ENCODE measurements at places on chromosomes 16 and 17.
A peak's percentile ranks its signal among the peaks of the same experiment; 100 is the strongest.

DNA sequence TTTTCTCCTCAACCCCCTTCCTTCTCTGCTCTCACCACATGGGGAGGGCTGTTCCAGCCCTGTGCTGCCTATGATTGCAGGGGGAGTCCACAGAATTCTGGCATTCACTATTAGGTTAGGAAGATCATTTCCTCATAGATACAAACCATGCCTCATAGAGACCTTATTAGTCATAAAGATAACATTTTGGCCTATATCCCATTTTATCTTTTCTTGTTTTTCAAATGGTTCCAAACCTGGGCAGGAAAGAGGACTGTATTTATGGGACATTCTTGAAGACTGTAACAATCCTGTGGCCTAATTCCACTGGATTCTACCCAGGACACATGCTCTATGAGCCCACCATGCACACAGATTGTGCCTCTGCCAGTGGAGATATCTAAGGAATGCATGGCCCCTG lies 51.7 kb downstream of the ASIC2 start:
- DNase-seq = no peak

- no peak for DNase-seq
These were observed 3.2 kb downstream of the ACTG1 start for GRCh38 chr17:81509207-81509971.

DNA sequence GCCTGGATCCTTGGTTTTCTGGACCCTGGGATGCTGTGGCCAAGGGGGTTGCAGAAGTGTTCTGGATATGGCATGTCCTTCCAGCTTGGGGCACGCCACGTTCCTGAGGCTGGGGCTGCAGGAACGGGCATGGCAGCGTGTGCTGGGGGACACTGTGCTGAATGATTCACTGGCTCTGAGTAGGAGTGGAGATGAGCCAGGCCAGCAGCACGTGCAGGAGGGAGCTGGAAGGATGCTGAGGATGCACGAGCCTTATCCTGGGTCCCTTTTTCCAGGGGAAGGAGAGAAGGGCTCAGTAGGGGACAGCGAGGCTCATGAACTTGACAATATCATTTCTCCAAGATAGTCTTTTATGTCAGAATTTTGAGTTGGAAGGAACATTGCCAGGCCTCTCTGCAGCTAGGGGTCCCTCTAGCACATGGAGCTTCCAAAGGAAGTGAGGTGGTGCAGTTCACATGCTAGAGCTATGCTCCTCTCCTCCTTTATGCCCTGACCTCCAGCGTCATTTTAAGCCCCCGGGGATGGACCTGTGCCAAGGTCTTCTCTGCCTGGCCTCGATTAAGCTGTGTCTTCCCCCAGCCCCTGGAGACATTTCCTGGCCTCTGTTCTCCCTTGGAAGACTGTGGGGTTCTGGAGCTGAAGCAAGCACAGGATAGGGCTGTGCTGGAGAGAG lies 125.9 kb downstream of the OR1D5 start:
- no peak for DNase-seq

DNA sequence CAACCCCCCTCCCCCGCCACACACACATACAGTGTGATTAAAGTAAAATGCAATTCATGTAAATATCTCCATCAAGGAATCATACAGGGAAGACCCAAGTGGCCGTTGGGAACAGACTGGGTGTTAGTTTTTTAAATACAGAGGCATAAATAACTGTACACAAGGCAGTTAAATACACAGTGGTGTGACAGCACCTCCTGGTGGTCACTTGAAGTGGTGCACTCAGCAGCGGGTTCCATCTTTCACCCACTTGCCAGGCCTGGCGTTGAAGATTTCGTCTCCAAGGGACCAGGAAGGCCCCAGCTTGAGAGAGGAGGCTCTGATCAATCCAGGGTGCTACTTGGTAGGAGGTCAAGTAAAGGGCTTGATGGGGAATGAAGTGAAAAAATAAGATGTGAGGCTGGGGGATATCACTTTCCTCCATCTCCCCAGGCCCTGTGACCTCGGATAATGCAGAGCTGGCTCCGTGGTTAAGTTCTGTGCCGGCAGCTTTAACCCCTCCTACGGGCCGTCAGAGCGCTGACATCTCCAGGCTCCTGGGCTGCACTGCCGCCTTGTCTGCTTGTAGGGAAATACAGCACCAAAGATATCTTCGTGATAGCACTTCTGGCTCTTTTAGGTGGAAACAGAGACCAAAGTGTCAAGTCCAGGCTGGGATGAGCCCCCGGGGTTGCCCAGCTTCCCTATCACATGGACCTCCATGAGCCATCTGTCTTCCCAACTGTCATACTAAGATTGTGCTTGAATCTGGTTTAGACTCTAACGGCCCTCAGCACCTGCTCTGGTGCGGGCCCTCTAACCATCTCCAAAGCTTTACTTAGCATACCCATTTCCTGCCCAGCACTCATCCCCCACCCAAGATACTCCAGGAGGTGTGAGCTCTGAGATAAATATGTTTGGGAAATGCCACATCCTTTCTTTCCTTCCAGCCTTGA lies 20.7 kb downstream of the LGALS9 start:
- DNase-seq = peak; percentile 53

- DNase-seq = no peak
These were observed 56.3 kb upstream of the HAS3 start for GRCh38 chr16:69049146-69049545.

DNA sequence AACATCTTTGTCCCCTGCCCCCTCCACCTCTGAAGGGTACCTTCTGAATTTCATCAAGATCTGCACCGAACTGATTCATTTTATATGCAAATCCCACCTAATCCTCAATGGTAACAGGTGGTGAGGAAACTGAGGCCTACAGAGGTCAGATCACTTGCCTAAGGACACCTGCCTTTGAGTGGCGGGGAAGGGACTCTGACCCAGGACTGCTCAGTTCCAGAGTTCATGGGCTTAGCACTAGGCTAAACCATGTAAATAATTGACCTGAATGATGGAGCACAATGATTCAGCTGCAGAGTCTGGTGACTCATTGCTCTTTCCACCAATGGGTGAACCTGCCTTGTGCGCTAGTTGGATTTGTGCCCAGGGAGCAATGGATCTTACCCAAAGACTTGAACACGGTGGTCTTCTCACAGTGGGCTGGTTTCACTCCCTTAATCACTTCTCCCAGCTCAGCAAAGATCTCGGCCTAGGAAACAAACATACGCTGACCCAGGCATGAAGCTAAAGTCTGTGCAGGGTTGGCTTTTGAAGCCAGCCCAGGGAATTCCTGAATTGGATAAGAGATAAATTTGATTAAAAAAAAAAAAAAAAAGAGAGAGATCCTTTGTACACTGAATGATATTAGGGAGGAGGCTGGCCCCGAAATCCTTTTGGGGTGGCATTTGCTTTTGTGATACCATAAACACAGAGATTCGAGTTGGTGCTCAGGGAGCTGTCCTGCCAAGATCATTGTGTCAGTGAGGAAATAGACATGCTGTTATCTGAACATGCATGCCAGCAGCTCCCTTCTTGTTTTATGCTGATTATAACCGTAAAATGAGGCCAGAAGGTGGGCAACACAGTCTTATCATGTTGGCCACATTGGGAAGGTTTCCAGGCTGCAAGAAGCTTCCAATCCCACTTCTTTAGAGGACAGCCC lies 17.0 kb downstream of the CRYM start:
- DNase-seq = no peak

GRCh38 chr16:65377195-65377594 lies 255.3 kb upstream of the CDH11 start:
- no peak for DNase-seq

GRCh38 chr17:63931981-63932561 lies at the start of gene CD79B:
Gene CD79B (minus strand): TSS chr17:63932331. CDS start chr17:63932261, 70 bp downstream.
- peak; percentile 27 for DNase-seq

DNA sequence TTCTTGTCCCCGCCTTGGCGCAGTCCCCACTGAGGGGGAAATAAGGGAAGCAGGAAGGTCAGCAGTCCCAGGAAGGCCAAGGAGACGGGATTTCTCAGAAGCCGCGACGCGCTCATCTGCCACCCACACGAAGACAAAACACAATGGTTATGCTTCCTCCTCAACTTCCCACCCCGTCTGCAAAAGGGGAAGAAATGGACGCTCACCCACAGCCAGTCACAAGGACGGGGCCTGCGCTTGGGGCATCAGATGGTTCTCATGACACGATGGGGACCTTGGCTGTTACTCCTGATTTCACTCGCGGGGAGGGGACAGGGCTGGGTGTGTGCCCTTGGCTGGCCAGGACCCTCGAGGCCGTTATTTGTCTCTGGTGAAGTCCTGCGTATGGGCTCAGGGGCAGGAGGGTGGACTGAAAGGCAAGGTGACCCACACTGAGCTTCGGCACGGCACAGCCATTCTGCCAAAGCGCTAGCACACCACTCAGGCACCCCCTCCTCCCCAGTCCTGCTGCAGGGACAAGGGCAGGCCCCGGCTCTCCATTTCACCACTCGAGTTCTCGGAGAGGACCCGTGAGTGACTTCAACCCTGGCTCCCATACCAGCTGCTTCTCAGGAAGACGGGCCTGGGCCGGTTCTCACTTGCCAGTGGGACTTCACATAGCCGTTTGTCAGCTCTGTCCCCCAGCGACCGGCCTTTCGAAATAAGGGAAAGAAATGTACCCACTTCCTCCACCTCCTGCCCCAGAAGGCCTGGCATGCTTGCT lies 84.5 kb downstream of the ABR start:
- no peak for DNase-seq

DNA sequence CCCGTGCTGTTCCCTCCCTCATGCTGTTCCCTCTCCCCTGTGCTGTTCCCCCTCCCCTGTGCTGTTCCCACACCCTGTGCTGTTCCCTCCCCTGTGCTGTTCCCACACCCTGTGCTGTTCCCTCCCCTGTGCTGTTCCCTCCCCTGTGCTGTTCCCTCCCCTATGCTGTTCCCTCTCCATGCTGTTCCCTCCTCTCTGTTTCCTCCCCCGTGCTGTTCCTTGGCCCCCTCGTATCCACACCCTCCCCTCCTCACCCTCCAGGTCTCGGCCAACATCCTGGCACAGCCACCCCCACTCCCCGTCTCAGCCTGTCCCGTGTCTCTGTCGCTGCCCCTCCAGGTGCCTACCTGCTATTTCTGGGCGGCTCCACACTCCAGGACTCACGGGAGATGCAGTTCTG lies 48.5 kb upstream of the ZC3H18 start:
- DNase-seq = no peak

- DNase-seq = peak; percentile 81
These were observed 9.2 kb upstream of the PRR29 start for GRCh38 chr17:63988741-63989621.

DNA sequence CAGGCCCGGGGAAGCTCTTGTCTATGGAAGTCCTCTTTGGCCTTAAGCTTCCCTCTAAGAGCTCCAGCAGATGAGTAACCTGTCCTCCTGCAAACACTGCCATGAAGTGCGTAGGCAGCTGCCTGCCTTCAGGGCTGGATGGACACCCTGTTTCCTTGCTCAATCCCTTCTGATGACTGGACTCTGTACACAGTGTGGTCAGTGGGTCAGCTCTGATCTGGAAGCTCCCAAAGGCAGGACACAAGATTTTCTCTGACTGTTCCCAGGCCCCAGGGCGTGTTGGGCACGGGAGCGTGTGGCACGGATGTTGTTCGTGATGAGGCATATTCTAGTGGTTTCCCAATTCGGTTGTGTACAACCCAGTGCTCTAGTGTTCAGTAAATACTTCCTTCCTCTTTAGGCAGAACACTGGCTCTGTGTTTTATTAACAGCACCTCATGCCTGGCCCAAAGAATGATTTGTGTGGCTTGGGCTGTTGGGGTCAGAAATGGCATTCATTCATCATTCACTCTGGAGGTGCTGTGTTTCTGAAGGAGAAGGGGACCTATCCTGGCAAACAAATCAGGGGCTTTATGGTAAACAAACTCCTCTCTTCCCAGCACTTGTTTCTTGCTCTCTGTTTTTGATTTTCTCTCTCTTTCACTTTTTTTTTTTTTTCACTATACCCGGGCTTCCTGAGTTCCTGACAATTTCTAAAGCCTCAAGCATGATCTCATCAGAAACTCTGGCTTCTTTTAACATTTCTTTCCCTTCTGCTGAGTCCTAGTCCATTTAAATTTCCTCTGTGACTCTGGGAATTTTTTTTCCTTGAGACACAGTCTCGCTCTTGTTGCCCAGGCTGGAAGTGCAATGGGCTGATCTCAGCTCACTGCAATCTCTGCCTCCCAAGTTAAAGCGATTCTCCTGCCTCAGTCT lies 12.0 kb upstream of the RNF157 start:
- no peak for DNase-seq

- no peak for DNase-seq
These were observed 61.4 kb downstream of the SRL start for GRCh38 chr16:4180511-4180910.

DNA sequence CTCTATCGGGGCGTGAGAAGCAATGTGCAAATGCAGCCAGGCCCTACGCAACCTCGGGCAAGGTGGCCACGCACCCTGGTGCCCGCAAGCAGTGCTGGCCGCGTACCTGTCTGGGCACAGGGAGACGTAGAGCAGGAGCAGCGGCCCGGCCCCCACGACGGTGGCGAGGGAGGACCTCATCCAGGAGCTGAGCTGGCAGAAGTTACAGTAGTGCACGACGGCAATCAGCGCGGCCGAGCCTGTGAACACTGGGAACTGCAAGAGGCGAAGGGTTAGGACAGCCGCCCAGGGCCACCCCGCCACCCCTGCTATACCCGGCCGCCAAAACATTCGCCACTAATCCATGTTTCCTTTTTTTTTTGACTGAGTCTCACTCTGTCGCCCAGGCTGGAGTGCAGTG lies 96.9 kb upstream of the CREBBP start:
- DNase-seq = no peak

- no peak for DNase-seq
These were observed 43.6 kb downstream of the IKZF3 start for GRCh38 chr17:39820541-39820940.

GRCh38 chr17:51362811-51363585 lies 102.7 kb downstream of the UTP18 start:
- DNase-seq = no peak

- no peak for DNase-seq
These were observed 36.3 kb upstream of the BCAR1 start for GRCh38 chr16:75287708-75288107.

- DNase-seq = no peak
These were observed 912.6 kb upstream of the SOX9 start for GRCh38 chr17:71208111-71208704.

DNA sequence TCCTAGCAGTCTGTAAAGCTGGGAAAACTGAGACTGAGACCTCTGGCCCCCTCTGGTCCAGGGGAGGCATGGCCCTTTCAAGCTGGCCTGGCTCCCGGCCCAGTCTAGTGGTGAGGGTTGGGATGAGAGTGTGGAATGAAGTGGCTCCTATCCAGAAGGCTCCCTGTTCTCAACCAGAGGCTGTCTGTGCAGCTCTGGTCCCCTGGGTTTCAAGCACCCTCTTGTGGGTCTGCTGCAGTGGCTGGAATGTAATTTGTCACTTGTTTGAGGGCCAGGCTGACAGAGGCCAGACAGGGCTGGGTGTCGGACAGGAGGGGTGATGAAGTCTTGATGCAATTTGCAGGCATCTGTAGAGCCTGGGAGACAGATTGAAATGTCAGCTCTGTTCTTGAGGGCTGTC lies 22.1 kb upstream of the PHF12 start:
- no peak for DNase-seq
